ENCODE measurements at places on chromosomes 5 and 9. TPM values are rescaled to one million over a fixed set of nuclear protein-coding genes. Genes with fewer than 3 reads are reported as not detected.

Gene P4HA2
- total RNA-seq = 50.6 TPM

Gene DROSHA
- 67.3 TPM for total RNA-seq

Gene GMCL2
- total RNA-seq = not detected

Gene PHF24
- total RNA-seq = under 0.01 TPM

Gene SLC34A3
- not detected for total RNA-seq

Data from skeletal muscle tissue (tissue), 5 donors.